Mucosa of gallbladder (tissue), 1 donor: ENCODE measurements at places on chromosomes 3 and 15. TPM values are rescaled to one million over a fixed set of nuclear protein-coding genes. Genes with fewer than 3 reads are reported as not detected.

POLG gene
- 56.2 TPM for total RNA-seq

EIF4E3 gene
- total RNA-seq = 22.6 TPM

MYZAP gene
- total RNA-seq = 8.2 TPM

SLC12A8 gene
- 49.5 TPM for total RNA-seq

MKRN2OS gene
- 8.2 TPM for total RNA-seq

SST gene
- total RNA-seq = 3.0 TPM

NANOGP8 gene
- 0.46 TPM for total RNA-seq

CCDC13 gene
- total RNA-seq = 1.4 TPM

CCRL2 gene
- total RNA-seq = 9.1 TPM

KIF7 gene
- total RNA-seq = 6.1 TPM

LIPC gene
- total RNA-seq = 0.58 TPM

NR2F2 gene
- 288 TPM for total RNA-seq

DNA sequence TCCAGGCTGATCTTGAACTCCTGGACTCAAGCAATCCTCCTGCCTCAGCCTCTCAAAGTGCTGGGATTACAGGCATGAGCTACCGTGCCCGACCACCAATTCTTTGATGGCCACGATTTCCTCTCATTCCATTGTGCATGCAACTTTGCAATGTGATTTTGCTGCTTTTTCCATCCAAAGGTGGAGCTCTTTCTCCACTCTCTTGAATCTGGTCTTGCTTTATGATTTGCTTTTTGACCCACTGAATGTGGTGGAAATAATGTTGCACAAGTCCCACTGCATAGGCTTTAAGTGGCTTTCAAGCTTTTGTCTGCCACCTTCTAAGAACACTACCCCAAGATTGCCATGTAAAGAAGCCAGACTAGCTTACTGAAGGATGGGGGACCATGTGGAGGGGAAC lies 10.6 kb downstream of the RPS27L start:
- DNase-seq = no peak

DNA sequence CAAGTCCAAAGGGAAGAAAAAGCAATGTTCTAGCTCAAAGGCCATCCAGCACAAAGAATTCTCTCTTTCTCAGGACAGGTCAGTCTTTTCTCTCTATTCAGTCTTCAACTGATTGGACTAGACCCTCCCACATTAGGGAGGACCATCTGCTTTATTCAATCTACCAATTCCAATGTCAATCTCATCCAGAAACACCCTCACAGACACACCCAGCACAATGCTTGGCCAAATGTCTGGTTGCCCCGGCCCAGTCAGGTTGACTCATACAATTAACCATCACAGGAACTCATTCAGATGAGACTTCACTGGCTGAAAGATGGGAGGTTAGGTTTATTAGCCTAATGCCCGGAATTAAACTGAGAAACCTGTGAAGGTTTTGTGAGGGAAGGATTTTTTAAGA lies 32.4 kb downstream of the ACAN start:
- DNase-seq = no peak

DNA sequence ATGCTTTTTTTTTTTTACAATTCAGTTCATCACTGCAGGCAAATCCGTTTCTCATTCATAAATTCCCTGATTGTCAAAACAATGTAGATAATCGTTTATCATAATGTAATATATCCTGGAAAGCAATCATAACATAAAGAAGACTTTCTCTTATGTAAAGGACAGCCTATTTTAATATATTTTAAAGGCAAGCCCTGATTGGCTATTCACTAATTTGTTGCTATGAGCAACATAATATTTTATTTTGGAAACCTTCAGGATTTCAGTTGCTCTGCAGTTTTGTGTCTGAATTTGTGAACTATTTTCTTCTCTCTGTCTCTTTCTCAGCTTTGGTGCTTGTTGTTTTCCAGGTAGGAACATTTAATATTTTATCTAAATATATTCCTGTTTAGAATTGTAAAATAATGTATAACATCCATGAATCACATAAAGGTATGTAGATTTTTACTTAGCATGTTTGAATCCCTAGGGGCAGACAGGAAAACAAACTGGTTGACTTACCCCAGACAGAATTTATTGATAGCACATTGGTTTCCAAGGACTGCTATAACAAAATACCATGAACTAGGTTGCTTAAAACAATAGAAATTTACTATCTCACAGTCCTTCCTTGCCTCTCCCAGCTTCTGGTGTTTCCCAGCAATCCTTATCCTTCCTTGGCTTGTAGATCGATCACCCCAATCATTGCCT lies 253.5 kb downstream of the CDIN1 start:
- DNase-seq = no peak

DNA sequence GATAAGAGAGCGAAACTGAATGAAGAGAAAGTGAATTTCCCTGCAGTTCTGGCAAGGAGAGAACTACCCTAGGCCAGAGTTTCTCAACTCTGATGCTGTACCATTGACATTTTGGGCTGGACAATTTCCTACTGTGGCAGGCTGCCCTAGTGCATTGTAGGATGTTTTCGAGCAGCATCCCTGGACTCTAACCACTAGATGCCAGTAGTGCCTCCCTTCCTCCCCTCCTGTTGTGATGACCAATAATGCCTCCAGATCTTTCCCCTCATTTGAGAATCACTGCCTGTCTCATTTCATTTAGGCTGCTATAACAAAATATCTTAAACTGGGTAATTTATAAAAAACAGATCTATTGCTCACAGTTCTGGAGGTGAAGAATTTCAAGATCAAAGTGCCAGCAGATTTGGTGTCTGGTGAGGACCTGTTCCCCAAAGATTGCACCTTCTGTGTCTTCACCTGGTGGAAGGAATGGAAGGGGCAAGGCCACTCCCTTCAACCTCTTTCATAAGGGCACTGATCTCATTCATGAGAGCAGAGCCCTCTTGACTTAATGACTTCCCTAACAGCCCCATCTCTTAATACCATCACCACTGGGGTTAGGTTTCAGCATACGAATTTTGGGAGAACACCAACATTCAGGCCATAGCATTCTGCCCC lies 188.9 kb upstream of the MEIS2 start:
- no peak for DNase-seq

DNA sequence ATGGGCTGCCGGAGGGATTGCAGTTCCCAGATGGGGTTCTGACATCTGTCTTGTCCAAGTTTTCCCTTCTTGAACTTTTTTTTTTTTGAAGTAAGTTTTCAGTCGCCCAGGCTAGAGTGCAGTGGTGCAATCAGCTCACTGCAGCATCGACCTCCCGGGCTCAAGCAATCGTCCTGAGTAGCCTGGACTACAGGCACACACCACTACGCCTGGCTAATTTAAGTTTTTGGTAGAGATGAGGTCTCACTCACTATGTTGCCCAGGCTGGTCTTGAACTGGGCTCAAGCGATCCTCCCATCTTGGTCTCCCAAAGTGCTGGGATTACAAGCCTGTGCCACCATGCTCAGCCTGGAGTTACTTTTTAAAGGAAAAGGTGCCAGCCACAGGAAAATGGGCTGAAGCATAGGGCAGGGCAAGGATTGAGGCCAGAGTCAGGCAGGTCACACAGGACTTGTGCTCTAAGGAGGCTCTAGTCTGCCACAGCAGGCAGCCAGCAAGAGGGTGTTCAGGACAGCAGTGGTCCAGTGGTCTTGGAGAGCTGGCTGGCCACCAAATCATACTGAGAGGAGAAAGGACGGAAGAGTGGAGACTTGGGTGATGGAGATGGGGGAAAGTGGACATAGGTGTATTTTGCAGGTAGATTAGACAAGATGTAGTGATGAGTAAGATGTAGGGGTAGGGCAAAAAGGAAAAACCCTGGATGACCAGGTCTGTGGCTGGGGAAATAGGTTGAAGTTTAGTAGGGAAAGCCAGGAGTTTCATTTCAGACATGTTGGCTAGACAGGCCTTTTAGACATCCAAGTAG lies 6.0 kb upstream of the PODXL2 start:
- DNase-seq = no peak

GRCh38 chr15:79455361-79455760 lies 23.2 kb downstream of the MINAR1 start:
- no peak for DNase-seq

DNA sequence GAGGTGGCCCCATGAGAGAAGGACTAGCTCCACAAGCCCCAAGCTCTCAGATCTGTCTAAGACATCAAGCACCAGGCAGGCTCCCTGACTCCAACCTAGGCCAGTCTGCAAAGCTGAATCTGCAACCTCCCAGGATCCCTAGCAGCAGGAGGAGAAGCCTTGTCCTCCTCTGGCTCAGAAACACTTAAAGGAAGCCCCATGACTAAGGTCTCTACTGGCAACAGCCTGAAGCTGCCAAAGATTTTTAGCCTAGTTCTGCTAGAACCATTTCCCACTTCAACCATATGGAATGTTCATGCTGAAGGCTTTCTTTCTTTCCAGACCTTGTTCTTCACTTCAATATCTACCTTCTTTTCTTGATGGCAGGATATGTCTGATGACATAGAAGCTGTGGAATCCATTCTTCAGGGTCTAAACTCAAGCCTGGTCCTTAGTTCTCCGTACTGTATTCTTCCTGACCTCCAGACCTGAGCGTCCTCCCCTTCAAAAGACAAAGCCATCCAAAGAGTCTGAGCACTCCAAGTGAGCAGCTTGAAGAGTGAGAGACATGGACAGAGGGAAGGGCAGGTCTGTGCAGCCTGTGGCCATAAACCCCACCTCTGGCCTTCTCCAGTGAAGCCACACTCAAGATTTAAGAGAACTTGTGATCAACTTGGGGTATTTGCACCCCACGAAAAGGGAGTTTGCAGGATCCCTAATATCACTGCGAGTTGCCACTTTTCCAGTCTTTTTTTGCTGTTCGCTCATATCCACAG lies 23.1 kb downstream of the SST start:
- no peak for DNase-seq

DNA sequence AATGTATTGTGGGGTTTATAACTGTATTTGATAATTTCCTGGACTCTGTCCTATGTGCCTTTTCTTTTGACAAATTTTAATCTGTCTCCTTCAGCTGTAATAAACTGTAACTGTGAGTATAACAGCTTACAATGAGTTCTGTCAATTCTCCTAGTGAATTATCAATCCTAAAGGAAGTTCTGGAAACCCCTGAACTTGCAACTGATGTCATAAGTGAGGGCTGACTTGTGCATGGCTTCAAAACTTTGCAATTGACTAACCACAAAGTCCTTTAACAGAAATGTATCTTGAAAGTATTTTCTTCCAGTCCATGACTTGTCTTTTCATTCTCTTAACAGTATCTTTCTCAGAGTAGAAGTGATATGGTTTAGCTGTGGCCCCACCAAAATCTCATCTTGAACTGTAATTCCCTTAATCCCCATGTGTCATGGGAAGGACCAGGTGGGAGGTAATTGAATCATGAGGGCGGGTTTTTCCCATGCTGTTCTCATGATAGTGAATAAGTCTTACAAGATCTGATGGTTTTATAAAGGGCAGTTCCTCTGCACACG lies 108.3 kb downstream of the TFDP2 start:
- DNase-seq = no peak

- DNase-seq = no peak
Observed at GRCh38 chr3:9826815-9827573, 16.8 kb downstream of the RPUSD3 start.

GRCh38 chr3:147943265-147943945 lies 534.2 kb downstream of the ZIC1 start:
- DNase-seq = no peak

- no peak for DNase-seq
Observed at GRCh38 chr15:73518876-73519733, 76.1 kb downstream of the REC114 start.

- no peak for DNase-seq
Observed at GRCh38 chr3:174242311-174243041, 616.7 kb upstream of the NAALADL2 start.

DNA sequence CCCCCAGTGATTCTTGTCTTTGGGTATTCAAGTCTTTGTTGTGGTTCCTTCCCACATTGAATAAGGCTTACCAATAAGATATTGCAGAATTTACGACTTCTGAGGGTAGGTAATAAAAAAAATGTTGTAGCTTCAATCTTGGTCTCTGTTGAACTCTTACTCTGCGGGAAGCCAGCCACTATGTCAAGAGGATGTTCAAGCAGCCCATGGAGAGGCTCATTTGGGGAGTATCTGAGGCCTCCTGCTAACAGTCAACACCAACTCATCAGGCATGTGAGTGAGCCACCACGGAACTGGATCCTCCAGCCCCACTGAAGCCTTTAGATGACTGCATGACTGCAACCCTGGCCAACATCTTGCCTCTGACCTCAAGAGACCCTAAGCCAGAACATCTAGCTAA lies 3.2 kb upstream of the TBC1D23 start:
- DNase-seq = no peak

GRCh38 chr3:183158551-183159006 lies 4.0 kb downstream of the LAMP3 start:
- no peak for DNase-seq

- peak; percentile 67 for DNase-seq
Observed at GRCh38 chr15:74781431-74782258, at the start of gene CSK. Gene CSK, plus strand, starts transcription at chr15:74782080. Its CDS starts 16,218 bp downstream, at chr15:74798298.

DNA sequence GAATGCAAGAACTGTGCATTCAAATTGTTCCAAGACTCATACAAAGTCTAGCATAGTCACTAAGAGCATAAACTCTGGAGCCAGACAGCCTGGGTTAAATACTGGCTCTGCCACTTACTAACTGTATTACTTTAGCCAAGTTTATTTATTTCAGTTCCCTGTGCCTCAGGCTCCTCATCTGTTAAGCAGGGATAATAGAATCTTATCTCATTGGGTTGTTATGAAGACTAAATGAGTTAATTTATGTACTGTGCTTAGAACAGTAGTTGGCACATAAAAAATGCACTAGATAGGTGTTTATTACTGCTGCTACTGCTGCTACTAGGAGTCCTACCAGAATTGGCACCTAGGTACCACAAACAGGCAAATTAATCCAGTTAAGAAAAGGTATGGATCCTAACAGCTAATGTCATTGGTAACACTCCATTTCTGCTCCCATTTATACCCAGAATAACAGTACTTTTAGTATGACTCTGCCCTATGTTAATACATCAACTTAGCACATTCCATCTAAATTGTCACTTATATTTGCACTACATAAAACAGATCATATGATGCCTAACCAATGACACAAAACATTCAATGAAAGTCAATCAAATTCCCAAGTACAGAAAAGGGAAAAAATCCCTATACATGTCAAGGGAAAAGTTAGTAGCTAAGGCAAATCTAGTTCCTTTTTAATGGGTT lies 45.7 kb downstream of the GSK3B start:
- no peak for DNase-seq

DNA sequence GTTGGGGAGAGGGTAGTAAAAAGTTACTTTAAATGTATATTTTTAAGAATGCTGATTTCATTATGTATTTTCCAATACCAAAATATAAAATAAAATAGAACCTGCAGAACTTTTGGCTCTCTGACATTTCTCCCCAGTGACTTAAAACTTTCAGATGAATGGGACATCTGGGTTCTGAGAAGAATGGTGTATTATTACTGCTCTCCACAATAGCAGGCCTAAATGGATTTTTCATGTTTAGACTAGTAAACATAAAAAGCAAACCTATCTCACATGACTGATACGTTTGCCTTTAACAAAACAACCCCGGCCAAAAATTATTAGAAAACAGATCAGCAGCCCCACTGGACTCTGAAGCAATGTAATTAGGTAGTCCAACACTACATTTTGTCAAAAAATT lies 73.8 kb downstream of the FHIT start:
- DNase-seq = no peak

GRCh38 chr15:44598892-44599291 lies 61.9 kb downstream of the EIF3J start:
- no peak for DNase-seq

- DNase-seq = no peak
Observed at GRCh38 chr15:100075229-100075628, 266.5 kb downstream of the ADAMTS17 start.
